Vagina (tissue), 2 donors: ENCODE measurements at places on chromosomes 4 and X.

DNA sequence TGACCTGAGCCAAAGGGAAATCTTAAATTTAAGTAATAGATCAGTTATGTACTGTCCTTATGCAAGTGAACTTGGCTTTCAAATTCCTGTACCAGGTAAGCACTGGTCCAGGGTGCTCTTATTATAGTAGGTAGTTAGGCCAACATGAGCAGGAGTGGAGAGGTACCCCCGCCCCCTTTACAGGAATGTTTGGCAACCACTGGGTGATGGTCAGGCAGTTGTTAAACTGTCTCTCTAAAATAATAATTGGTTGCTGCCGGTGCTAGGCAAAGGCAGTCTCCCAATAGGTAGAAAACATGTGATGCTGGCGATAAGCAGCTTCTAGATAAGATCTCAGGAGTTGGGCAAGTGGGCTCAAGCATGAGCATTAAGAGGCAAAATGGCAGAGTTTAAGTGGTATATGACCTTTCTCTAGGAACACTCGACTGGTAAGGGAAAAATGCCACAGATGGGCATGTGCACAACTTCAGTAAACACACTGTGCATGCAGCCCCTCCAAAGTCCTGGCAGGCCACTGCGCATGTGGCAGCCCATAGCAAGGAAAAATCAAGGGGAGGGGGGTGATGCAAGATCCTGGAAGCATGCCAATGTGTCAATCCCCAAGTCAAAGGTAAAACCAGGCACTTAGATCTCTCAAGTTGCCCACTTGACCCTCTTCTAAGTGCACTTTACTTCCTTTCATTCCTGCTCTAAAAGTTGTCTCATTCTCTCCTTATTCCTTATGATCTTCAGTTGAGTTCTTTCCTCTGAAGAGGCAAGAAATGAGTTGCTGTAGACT, 1239.7 kb downstream of the C4orf33 start:
- DNase-seq = no peak

- no peak for DNase-seq
Measured at GRCh38 chr4:26075583-26075982, 161.6 kb downstream of the SMIM20 start.

GRCh38 chr4:181608181-181608580, 635.0 kb upstream of the TENM3 start:
- DNase-seq = no peak

- DNase-seq = no peak
Measured at GRCh38 chrX:74922922-74923543, 2.2 kb downstream of the NEXMIF start.

- DNase-seq = no peak
Measured at GRCh38 chr4:156941940-156942548, 29.6 kb downstream of the PDGFC start.

DNA sequence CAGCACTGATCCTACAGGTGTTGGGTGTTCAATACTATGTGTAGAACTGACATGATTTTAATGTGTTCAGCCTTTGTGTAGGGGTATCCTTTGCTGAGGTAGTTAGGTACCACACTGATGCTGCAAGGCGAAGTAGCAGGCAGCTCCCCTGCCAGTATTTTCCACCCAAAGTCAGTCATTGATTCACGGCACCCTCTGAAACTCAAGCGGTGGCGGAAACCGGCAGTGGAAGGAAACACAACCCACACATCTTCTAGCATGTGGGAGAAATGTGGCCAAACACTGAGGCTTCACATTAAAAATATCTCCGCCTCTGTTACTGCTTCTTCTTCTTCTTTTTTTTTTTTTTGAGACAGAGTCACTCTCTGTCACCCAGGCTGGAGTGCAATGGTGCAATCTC, 126.3 kb downstream of the AASDH start:
- DNase-seq = no peak

- DNase-seq = no peak
Measured at GRCh38 chr4:38665551-38666411, 1.8 kb downstream of the KLF3 start.

DNA sequence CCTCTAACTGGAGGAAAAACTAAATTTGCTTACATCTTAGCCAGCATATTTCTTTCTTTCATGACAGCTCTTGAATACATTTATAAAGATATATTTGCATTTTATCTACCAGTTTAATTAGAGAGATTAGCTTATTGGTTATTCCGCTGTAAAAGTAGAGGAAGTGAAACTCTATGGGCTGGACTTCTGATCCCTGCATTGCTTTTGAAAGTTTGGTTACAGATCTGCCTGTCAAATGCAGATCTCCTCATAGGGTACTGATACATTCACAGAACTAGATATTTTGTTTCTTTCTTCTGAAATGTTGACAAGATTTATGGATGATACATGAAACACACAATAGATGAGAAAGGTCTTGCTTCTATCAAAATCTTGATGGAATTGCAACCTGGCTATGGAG, 581.4 kb upstream of the AADAT start:
- no peak for DNase-seq

GRCh38 chr4:138861135-138861534, 154.4 kb upstream of the NOCT start:
- no peak for DNase-seq

DNA sequence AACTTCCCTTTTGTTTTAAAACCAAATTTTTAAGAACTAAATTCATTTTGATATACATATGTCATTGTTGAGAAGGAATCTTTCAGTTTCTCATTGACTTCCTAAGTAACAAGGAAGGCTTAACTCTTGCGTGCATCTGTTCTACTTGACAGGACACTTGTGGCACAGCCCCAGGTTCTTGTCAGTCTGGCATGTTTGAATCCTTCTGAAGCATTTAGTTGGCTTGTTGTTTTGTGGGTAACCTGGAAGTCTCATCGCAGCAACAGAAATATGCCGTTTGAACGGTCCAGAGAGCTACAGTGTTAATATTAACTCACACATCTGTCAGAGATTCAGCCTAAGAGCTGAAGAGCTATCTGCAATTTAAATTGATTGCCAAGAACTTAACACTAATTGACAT, 76.0 kb downstream of the GLRA3 start:
- no peak for DNase-seq

GRCh38 chrX:7054219-7055216, 93.0 kb upstream of the STS start:
- no peak for DNase-seq

DNA sequence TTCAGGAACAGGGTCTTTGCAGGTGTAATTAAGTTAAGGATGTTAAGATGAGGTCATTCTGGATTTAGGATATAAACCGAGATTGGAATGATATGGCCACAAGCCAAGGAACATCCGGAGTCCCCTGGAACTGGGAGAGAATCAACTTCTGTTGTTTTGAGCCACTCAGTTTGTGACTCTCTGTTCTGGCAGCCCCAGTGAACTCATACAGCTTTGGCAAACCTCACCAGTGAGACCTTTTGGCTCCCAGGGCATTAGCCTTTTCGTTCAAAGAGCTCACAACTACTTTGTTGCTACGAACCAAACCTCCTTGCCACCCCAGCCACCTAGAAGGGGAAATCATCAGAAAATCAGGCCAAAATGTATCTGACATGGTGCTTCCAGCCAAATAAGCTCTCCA, 80.4 kb downstream of the MTMR1 start:
- no peak for DNase-seq

DNA sequence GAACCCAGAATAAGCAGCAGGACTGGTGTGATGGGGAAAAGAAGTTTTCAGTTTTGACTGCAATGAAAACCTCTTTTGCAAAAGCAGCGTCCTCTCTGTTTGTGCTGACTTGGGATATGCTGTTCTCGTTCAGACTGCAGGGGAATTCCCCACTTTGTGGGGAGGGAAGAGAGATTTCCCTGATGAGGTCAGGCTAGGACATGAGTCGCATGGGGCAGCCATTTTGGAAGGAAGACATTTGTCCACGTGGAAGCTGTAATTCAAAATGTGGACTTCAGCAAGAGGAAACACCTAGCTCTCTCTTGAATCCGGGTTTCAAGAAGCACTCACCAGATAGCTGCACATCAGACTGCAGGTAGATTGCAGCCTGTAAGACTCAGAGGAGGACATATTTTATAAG, 39.3 kb downstream of the ING2 start:
- DNase-seq = no peak

GRCh38 chr4:41362621-41363383, 106.1 kb downstream of the UCHL1 start:
- no peak for DNase-seq

GRCh38 chr4:88675543-88675942, 22.1 kb downstream of the NAP1L5 start:
- no peak for DNase-seq

DNA sequence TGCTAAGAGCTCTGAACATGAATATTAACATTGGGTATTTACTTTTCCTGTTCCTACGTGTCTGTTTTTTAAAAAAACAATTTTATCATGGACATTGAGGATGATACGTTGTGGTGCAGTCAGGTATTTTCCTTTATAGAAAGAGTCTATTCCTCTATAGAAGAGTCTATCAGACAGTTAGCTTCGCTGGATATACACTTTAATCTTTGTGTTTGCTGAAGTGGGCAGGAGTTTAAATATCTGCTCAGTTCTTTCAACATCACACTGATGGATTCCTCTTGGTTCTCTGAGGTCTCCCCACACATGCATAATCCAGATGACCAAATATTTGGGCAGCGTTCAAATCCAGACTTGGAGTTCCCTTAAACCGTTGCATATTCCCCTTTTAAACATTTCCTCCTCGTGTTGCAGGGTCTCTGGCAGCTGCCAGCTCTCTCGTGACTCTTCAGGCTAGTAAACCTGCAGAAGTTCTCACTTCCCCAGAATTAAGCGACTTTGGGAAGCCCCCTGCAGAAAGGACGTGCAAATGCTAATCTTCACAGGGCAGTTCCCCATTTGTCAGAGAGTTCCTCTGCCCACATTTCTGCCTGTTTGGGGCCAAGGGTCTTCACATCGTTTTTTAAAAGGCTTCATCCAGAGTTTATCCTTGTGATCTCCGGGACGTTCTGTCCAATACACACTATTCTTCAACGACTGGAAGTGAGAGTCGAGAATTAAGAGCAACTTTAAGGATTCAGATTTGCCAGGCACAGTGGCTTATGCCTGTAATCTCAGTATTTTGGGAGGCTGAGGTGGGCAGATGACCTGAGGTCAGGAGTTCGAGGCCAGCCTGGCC, 20.5 kb upstream of the DHRSX start:
- no peak for DNase-seq

- no peak for DNase-seq
Measured at GRCh38 chr4:78747475-78747922, 28.7 kb upstream of the BMP2K start.

- DNase-seq = no peak
Measured at GRCh38 chr4:39037491-39037825, 5.2 kb upstream of the TMEM156 start.

DNA sequence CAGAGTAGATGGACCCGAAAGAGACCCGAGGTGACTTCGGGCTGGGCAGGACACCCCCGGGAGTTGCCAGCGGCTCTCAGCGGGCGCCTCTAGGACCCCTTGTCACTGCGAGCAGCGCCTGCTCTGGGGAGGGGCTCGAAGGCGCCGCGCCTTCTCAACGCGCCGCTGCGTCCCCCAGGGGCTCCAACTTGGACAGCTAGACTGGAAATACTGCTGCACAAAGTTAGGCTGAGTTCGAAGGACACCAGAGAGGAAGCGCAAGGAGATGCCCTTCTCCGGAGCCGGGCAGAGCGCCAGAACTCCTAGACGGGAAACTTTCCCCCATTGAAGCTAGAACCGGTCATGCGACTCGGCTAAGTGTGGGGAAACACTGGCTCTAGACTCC, 493 bp upstream of the KCNIP4 start:
- DNase-seq = no peak

GRCh38 chr4:117421706-117422105, 336.3 kb upstream of the TRAM1L1 start:
- DNase-seq = no peak

DNA sequence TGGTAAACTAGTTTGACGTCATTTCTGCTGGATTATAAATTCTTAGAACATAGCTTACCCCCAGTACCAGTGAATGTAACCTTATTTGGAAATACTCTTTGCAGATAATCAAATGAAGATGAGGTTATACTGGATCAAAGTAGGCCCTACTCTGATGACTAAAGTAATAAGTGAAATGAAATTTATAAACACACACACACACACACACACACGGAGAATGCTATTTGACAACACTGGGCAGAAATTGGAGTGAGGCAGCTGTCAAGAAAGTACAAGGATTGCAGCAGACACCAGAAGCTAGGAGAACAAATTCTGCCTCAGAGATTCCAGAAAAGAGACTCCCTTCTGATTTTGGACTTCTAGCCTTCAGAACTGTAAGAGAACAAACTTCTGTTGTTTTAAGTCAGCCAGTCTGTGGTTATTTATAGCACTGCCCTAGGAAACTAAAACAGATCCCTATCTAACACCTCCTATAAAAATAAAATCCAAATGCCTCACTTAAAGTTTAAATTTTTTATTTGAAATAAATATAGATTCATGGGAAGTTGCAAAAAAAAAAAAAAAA, 448.6 kb downstream of the PCDH18 start:
- no peak for DNase-seq

DNA sequence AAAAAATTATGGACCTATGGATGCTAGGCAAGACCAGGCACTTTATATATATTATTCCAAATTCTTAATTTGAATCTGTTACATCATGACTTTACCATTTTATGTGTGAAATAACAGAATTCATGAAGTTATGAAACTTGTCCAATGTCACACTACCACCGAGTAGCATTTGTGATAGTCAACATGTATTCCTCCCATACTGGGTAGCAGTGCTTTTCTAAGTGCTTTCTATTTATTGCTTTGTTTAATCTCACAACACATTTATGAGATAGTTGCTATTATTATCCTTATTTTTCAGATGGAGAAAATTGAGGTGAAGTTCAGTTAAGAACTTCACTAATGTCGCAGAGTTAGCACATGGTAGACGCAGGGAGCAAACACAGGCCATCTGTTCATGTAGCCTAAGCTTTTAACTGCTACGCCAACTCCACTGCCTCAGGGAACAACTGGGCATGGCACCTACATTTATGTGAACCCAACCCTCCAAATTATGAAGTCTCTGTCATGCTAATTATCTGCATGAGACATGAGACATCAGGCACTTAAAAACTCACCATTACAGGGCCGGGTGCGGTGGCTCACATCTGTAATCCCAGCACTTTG, 20.8 kb downstream of the GUCY1A1 start:
- DNase-seq = no peak

GRCh38 chrX:103774070-103774642, 2.5 kb upstream of the PLP1 start:
- DNase-seq = no peak

GRCh38 chr4:917992-918391, 14.1 kb downstream of the GAK start:
- no peak for DNase-seq

DNA sequence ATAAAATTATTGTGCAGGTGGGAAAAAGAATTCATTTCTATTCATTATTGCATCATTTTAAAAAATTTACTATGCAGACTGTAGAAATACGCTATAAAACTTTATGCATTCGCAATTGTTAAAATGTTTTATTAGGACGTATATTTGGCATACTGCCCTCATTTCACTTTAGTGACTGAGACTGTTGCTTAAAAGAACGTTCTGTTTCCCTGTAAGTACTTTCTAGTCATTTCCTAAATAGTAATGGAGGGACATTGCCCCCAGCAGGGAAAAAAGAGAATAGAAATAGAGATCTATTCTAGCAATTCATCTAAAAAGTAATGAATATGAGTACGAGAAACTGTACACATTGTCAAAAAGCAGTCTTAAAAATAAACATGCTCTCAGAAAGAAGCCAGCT, 1295.8 kb upstream of the TENM3 start:
- no peak for DNase-seq
